ENCODE measurements at places on chromosomes 3 and 15.
A peak's percentile ranks its signal among the peaks of the same experiment; 100 is the strongest.

- DNase-seq: no peak
These were observed 9.9 kb downstream of the UQCC5 start for GRCh38 chr3:52546111-52546901.

- DNase-seq: no peak
These were observed 267.1 kb upstream of the TPRG1 start for GRCh38 chr3:188904670-188905069.

GRCh38 chr3:100516232-100516631 lies 23.8 kb downstream of the TMEM45A start:
- DNase-seq: no peak

GRCh38 chr3:124318014-124318413 lies 326.1 kb upstream of the ROPN1 start:
- no peak for DNase-seq

DNA sequence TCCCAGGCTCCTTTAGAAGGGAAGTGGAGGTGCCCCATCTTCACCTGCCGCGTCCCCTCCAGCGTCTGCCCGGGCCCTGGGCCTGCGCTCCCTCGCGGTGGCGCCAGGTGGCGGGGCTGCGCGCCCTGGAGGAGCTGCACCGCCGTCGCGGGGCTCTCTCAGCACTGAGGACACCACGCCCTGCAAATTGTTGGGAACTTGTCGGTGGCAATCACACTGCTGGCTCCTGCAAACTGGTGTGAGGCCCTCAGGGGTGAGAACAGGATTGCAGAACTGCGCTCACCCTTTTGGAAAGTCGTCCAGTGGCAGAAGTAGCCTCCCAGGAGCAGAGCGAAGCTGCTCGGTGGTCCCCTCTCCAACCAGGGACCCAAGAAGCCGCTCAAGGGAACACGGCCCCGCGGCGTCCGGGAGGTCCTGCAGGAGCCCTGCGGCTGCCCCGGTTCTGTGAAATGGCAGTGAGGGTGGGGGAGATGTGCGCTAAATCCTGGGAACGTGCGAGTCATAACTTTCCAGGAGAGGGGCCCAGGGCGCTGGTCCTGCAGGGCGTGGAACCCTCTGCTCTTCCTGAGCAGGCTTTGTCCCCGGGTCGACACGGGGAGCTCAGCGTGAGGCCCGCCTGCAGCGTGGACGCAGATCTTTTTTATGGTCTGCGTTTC lies 995 bp upstream of the LRRK1 start:
- no peak for DNase-seq

DNA sequence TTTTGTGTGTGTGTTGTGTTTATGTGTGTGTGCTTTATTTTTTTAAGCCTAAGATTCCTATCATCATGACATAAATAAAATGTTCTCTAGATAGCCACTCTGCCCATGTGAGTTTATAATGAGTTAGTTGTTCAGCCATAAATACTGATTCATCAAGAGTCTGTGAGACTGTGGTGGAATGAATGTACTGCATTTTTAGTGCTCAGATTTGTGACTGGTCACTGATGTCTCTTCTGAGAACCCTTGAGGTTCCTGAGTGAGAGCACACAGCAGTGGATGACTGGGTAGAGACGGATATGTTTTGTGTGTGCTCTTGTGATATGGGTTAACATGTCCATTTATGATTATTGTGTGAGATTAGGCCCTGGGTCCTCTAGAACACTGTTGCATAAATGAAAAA lies 51.2 kb downstream of the SETD5 start:
- no peak for DNase-seq

DNA sequence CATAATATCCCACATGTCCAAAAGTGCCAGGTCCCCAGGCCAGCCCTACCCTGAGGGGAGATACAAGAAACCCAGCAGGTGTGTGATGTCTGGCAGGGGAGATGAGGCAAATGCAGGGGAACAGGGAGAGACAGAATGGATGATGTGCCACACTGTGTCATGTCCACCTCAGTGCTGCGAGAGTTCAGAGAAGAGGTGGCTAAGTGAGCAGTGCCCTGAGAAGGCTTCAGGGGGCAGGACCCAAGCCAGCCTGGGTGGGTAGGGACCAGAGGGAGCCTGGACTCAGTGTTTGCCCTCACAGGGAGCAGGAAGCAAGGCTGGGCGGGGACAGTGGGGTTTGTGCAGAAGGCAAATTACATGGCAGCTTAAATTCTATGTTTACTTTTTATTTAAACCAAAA lies 61.2 kb downstream of the KLHL6 start:
- no peak for DNase-seq

DNA sequence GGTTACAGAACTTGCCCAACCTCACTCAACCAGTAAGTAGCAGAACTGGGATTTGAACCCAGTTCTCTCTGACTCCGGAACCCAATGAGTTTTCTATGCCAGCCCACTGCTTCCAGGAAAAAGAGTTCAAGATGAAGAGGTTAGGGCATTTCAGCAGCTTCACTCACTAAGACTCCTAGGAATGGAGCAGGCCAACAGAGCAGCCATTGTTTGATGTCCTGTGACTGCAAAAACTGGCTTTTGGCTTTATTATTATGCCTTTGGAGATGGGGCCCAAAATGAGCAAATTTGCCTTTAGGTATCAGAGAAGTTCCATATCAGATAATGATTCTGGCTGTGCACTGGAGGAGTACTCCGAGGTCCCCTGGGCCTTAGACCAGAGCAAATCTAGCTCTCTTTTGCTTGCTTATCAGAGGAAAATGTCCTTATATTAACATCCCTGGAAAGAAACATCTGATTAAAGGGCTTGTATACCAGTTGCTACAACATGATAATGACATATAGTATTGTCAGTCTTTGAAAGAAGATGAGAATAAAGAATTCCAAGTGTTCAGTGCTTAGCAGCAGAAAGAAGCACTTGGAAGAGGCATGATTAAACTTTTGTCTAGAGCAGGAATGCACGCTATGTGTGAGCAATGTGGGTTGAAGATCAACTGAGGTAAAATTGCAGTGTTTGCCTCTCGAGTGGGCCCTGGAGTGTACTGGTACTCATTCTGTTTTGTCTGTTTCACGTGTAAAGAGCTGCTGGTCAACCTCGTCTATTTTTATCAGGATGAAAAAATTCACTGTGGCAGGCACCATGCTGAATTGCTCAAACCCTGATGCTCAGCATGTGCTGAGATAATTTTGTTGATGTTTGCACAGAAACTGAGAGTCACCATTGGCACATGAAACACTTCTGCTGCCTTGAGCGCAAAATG lies 21.8 kb upstream of the KLHL24 start:
- peak; percentile 11 for DNase-seq

DNA sequence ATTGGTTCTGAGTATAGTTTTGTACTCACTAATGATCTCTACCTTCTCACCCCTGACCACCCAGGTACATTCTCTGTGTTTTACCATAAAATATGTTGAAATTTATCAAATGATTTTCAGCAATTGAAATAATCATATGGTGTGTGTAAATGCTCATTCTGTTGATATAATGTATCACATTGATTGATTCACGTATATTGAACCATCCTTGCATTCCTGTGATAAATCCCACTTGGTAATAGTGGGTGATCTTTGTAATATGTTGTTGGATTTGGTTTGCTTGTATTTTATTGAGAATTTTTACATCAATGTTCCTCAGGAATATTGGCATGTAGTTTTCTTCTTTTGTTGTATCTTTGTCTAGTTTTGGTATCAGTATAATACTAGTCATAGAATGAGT lies 1497.6 kb downstream of the OTOL1 start:
- DNase-seq: no peak

DNA sequence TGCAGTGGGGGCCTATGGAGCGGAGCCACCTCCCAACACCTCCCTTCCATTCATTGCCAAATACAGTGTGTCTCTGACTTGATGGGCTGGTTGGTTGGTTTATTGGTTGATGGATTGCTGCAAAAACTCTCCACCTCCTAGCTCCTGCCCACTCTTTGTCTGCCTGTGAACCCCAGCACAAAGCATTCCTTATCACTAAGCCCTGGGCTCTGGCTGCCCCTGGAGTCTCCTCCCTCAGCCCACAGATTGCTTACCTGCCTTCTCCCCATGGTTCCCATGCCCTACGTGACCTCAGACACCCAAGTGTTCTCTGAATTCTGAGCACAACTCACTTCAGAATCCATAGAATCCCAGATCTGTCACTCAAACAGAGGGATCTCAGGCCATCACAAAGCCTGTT lies 139.1 kb upstream of the TPM1 start:
- no peak for DNase-seq

- no peak for DNase-seq
These were observed 2.7 kb downstream of the IMPDH2 start for GRCh38 chr3:49026536-49026935.

- DNase-seq: no peak
These were observed 88.5 kb downstream of the XXYLT1 start for GRCh38 chr3:195182470-195182795.

DNA sequence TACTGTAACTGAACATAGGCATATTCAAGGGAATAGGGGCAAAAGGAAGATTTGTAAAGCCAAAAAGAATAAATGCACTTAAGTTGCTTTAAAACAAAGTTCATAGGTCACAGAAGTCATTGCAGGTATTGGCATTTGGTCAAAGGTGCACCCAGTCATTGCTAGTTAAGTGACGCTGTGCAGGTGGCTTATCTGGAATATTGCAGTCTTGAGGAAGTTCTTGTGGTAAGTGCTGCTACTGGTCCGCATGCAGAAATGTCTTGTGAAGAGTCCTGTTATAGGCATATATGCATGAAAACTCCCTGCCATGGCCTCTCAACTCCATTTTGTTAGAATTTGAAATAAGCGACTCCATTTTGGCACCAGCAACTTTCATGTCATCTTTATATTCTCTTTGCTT lies 293.1 kb downstream of the GBE1 start:
- DNase-seq: no peak

DNA sequence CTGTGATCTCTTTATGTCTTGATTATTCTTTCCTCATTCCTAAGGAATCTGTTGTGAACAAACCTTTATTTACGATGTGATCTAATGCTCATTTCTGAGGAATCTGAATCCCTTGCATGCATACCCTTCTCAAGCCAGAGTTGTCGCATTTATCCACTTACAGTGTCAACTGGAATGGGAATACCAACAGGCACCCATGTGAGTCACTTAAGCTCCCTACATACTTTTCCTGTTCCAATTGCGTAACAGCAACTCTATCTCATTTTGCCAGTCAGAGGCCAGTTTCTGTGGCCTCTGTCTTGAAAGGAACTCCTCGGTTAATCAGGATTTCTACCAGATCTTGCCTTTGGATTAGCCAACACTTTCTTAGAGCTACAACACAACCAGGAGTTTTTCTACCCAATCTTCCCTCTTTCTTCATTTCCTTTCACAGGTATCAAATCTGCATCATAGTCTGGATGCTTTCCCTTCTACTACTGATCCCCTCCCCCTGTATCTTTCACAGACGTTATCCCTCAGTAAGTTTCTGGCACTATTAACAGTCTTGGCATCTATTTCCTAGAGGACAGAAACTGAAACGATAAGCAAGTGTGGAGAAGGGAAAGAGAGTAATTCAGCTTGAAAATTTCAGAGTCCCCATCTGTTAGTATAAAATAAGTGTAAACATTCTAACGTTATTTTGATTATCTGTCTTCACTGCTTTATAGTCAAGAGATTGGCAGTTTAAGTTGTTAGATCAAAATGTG lies 66.8 kb upstream of the BCHE start:
- DNase-seq: no peak

- no peak for DNase-seq
These were observed 301.1 kb upstream of the LRRFIP2 start for GRCh38 chr3:37475435-37475834.

GRCh38 chr3:66431494-66431893 lies 69.3 kb downstream of the LRIG1 start:
- no peak for DNase-seq

GRCh38 chr3:47469616-47470015 lies 6.1 kb downstream of the SCAP start:
- no peak for DNase-seq

- DNase-seq: no peak
These were observed 849.8 kb downstream of the NSUN3 start for GRCh38 chr3:94912656-94913055.

DNA sequence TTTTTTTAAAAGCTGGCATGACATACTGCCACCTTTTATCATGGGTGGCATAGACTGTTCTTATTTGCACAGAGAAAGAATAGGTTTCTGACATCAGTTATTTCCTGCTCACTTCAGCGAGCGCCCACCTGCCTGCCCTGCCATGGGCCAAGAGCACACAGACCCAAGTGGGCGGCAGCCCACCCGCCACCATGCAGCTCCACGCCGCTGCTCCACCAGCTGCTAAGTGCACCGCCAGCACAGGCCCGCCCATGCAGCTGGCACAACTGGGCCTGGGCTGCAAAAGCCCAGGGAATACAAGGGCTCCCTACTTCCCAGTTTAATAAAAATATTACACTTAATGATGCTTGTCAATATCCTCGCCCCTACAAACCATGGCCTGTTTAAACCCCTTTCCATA lies 15.4 kb downstream of the ZNF148 start:
- no peak for DNase-seq

All from spinal cord (tissue), 10 donors.